ENCODE measurements at places on chromosomes 16 and 17.

- no peak for ATAC-seq
Observed at GRCh38 chr16:11913425-11914079, 2.2 kb downstream of the GSPT1 start.

GRCh38 chr17:70365091-70365583 lies 195.8 kb downstream of the KCNJ2 start:
- ATAC-seq: no peak

DNA sequence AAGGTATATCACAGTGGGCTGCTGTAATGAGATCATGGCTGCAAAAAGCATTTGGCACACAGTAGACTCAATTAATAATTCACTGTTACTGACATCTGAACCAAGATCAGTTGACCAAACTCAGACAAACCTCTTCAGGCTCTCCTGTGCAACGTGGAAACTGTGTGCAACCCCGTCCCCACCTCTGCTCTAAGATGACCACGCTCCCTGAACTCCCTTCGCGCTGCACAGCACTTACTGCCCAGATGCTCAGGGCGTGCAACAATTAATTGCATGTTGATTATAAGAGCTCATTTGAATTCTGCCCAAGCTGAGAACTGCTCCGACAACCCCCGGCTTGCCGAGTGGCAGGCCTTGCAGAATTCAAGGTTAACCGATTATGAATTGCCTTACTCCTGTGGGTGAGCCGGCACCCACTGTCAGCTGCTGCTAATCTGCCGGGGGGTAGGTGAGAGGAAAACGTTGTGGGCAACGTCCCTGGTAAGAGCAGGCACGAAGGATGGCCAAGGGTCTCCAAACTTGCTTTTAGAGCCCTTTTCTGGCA lies 1.3 kb upstream of the GSG1L start:
- no peak for ATAC-seq

DNA sequence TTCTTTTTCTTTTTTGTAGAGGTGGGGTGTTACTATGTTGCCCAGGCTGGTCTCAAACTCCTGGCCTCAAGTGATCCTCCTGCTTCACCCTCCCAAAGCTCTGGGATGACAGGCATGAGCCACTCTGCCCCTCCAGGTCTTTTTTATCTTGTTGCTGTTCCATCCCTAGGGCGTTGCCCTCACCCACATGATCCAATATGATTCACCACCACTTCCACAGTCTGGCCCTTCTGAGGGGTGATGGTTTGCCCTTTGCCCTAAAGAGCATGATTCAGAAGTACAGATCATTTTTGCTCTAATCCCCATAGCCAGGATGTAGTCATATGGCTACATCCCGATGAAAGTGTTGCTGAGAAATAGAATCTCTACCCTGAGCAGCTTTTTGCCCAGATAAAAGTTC lies 18.8 kb downstream of the STX4 start:
- peak; percentile 38 for ATAC-seq

DNA sequence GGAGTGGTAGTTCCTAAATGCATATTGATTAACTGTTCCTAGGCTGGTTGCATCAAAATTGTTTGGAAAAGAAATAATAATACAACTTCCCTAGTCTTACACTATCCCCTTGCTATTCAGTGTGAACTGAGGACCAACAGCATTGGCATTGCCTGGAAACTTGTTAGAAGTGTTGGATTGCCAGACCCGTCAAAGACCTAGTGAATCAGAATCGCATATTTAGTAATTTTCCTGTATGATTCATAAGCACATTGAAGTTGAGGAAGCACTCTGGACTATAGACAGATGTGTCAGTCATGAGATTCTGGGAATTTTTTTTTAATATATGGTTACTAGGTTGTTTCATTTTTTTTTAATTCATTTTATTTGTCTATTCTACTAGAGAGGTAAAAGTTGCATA lies 34.7 kb upstream of the KCNJ16 start:
- ATAC-seq: no peak

DNA sequence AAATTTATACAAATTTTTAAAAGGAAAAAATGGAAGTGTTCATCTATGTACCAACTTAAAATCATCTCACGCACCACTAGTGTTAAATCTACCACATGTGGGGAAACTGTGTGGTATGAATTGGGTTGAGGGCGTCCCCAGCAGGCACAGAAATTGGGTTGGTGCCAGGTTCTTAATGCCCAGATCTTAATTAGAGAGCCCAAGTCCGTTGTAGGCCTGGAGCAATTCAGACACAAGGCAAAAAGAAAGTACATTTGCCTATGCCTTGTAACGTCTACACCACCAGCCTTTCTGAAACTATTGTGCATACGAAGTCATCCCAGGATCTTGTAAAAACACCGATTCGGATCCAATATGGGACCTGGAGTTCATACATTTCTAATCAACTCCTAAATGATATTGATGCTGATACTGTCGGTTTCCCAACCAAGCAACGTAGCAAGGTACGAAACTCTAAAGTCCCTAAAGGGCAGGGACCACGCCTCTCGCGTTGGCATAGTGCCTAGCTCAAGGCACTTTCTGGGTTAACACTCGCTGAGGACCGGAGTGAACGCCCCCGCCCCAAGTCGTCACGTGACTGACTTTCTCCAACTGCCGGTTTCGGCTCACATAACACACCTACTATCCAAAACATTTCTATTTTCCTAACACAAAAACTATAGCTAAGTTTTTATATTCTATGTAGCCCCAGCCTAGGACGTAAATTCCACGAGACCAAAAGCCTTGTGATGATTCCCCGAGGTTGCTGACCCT lies 945 bp upstream of the UQCRC2 start:
- ATAC-seq: peak; percentile 49

DNA sequence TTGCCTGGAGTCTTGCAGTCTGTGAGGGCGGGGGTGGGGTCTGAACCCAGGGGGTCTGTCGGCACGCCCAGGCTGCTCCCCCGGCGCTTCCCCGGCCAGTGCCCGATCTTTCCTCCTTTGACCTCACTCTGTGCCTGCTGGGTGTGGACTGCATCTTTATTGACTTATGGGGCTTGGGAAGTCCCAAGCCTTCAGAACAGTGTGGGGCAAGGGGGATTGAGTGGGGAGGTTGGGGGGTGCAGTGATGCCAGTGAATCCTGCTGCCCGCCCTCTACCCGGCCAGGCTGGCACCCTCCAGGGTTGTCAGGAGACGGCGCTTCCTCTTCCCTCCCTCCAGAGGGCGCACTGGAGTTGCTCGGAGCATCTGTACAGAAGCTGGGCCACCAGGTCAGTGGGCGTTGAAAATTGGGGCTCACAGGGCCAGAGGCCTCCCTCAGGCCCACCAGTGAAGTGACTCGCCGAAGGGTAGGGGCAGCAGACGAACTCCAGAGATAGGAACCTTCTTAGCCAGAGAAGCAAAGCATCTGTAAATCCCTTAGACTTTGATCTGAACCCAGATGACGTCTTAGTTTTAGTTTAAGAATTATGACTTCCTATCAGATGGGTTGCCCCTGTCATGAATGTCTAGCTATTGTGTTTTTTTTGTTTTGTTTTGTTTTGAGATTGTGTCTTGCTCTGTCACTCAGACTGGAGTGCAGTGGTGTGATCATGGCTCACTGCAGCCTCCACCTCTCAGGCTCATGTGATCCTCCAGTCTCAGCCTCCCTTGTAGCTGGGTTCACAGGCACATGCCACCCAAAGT lies 184.8 kb upstream of the CIBAR2 start:
- ATAC-seq: peak; percentile 73

GRCh38 chr17:38751144-38751807 lies 1.3 kb upstream of the PSMB3 start:
- ATAC-seq: no peak

- no peak for ATAC-seq
Observed at GRCh38 chr16:31179219-31179746, 656 bp upstream of the FUS start.

DNA sequence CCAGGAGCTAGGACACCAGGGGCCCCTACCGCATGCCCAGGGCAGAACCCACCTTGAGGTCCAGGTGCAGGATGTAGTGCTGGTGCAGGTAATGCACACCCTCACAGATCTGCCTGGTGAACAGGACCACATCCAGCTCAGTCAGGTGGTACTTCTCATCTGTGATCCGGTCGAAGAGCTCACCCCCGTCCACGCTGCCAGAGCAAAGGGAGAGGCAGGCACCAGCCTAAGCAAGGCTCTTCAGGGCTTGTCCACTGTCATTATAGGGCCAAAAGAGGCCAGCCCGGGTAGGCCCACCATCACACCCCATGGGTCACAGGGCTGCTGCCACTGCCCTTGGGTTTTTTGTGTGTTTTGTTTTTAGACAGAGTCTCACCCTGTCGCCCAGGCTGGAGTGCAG lies 21.0 kb downstream of the MYLK3 start:
- ATAC-seq: no peak

GRCh38 chr17:6393351-6393952 lies 41.5 kb downstream of the AIPL1 start:
- no peak for ATAC-seq

GRCh38 chr16:83744441-83744981 lies 63.3 kb upstream of the HSBP1 start:
- ATAC-seq: no peak

DNA sequence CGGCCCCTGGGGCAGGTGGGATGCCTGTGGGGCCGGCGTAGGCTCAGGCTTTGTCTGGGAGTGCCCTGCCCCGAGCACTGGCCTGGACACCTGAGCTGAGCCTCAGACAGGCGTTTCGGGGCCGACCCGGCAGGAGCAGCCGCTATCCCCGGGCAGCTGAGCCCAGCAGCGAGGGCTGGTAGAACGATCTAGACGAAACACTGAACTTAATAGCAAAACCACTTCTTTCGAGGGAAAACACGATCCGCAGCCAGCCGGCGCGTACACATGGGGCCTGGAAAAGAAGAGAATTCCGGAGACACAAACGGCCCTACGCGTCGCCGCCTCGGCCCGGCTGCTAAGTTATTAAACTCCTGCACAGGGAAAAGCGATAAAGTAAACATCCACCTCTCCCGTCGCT lies 22.0 kb upstream of the SSTR5 start:
- ATAC-seq: no peak

GRCh38 chr16:2033057-2033908 lies 6.6 kb downstream of the NHERF2 start:
- no peak for ATAC-seq

GRCh38 chr17:50033316-50033715 lies 22.6 kb upstream of the ITGA3 start:
- ATAC-seq: no peak

DNA sequence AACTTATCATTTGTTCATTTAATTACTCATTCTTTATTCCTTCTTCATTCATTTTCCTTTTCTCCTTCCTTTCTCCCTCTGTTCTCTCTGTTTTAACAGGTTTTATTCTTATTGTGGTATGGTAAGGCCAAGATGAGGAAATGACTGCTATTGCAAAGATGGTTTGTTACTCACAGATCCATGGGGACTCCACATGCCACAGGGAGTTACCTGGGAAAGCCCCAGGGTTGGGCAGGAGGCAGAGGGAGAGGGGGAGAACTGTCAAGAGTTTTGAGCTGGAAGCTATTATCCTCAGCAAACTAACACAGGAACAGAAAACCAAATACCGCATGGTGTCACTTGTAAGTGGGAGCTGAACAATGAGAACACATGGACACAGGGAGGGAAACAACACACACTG lies 453.3 kb downstream of the WWOX start:
- no peak for ATAC-seq

- ATAC-seq: peak; percentile 55
Observed at GRCh38 chr17:75876190-75876937, 2.0 kb downstream of the TRIM47 start.

- no peak for ATAC-seq
Observed at GRCh38 chr16:53337294-53337693, 97.0 kb upstream of the RBL2 start.

GRCh38 chr17:73348018-73348828 lies 36.4 kb upstream of the CDC42EP4 start:
- ATAC-seq: no peak

DNA sequence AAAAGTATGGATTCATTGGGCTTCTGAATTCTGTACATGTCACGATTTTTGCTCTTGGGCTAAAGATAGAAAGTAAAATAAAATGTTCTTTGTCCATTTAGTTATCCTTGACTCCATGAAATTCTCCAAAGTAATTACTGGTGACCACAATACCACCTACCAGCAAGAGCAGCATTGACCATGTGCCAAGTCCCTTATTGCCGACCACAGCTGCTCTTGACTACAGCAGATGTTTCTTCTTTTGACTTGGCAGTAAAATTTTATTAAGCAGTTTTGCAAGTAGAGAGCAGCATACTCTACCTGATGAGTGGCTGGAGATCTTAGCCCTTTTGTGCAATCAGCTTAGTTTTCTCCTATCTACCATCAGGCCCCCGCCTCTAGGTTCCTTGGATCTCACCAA lies 152.2 kb upstream of the TBX2 start:
- ATAC-seq: no peak

DNA sequence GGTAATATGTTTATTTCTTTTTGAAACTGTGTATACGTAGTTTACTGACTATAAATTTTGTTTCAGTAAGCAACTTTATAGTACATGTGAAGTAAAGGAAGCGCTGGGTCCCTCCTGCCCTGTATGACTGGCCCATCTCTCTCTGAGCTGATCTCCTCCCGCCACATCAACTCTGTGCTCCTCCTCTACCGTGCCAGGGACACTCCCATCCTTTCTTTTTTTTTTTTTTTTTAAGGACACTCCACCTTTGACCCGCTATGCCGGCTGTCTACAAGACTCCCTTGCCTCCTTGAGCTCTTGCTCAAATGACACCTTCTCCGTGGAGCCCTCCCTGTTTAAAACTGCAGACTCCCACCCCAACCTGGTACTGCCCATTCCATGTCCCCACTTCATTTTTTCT lies 35.5 kb downstream of the ERN1 start:
- ATAC-seq: no peak

DNA sequence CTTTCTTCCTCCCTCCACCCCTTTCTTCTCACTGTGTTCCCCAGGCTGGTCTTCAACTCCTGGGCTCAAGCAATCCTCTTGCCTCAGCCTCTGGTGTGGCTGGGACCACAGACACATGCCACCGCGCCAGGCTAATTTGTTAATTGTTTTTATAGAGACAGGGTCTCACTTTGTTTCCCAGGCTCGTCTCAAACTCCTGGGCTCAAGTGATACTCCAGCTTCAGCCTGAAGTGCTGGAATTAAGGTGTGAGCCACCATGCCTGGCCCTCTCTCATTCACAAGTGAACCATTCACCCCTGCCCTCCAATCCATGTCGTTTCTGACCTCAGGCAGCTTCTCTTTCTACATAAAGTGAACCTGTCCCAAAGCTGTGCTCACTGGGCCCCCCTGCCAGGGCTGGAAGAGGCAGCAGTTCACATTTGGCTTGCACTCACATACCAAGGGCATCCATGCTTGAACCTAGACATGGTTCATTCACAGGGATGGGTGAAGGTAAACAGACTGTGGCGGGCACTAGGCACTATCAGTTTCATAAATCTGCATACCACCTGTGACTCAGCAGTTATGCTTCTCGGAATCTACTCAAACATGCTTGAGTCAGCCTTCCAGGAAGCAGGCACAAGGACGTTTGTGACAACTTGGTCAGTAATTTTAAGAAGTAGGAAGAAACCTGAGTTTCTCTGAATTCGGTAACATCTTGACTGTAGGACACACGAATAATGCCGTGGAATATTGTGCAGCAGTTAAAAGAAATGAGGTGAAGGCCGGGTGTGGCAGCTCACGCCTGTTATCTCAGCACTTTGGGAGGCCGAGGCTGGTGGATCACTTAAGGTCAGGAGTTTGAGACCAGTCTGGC lies 6.0 kb upstream of the RNF213 start:
- peak; percentile 69 for ATAC-seq

All from activated CD4-positive, CD25-positive, alpha-beta regulatory T cell treated with anti-CD3 and anti-CD28 coated beads, Interleukin-2, amount 50 U/mL, for 24 hours (primary cell).